ENCODE measurements at places on chromosomes 7 and 10.

DNA sequence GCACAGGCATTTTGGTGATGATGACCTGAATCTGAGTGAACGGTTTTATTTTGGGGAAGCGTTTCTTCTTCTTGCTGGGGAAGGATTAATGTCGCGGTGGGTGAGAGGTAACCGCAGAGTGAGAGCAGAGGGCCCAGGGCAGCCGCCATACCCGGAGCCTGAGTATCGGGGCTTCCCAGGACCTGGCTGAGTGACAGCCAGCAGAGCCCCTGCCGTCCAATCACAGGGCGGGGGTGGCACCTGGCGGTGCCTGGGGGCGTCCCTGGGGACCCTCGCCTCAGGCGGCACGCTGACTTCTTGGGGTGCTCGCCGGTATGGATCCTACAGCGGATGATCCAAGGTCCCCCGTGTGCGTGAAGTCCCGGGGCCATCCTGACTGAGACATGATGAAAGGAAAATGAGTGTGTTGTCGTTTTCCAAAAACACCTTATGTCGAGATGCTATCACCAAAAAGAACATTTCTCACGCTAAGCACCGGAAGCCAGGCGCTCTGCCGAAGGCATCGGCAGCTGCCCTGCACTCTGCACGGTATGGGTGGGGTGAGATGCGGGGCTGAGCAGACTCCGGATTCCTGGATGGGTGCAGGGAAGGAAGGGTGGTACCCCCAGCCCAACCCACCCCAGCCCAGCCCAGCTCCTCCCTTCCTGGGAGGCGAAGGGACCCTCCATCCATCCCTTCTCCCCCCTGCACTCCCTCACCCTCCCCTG lies 227.9 kb upstream of the SHH start:
- DNase-seq: no peak

- DNase-seq: no peak
Observed at GRCh38 chr7:41256186-41256945, 446.5 kb downstream of the INHBA start.

- DNase-seq: no peak
Observed at GRCh38 chr10:126252884-126253610, 135.2 kb downstream of the ADAM12 start.

DNA sequence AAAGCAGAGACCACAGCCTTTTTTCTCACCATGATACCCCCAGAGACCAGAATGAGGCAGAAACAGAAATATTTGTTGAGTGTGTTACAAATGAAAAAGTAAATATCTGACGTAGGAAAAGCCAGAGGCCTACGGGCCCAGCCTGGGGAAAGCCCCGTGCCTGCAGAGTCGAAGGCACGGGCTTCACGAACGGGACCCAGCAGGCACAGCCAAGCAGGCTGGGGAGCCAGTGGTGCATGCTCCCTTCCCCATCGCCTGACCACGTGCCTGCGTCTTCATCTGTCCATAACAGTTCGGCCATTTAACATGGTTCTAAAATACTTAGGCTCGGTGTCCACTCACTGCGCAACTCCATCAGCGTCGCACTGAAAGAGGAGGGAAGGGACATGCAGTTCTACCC lies 50.8 kb downstream of the SLIT1 start:
- no peak for DNase-seq

- DNase-seq: no peak
Observed at GRCh38 chr10:35492386-35493195, 112.5 kb upstream of the GJD4 start.

GRCh38 chr10:46545861-46546590 lies 10.4 kb downstream of the GPRIN2 start:
- no peak for DNase-seq

DNA sequence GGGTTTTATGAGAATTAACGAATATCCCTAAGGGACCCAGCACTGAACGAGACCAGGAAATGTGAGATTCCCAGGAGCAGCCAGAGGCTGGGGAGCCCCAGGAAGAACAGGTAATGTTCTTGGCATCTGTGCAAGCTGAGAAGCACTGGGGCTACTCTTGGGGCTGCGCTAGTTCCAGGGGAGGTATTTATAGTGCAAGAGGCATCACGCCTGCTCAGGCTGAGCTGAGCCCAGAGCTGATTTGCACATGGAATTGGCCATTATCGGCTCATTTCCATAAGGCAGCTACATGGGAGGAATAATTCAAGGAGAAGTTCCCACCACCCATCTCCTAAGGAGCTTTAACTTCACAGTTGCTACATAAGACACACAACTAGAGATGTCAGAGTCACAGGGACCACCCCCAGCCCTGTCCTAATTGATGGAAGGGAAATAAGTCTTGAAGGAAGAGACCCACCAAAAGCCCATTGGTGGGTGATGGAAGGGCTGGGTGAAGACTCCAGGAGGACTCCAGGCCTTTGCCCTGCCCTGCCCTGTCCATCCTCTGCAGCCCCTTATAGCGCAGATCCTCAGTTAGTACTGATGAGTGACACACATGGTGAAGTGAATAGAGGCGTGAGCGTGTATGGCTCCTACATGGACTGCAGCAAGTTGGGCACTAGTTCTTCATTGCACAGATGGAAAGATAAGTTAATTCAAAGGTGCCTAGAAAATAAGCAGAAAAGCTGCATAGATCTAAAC lies 178.9 kb downstream of the GRID1 start:
- no peak for DNase-seq

DNA sequence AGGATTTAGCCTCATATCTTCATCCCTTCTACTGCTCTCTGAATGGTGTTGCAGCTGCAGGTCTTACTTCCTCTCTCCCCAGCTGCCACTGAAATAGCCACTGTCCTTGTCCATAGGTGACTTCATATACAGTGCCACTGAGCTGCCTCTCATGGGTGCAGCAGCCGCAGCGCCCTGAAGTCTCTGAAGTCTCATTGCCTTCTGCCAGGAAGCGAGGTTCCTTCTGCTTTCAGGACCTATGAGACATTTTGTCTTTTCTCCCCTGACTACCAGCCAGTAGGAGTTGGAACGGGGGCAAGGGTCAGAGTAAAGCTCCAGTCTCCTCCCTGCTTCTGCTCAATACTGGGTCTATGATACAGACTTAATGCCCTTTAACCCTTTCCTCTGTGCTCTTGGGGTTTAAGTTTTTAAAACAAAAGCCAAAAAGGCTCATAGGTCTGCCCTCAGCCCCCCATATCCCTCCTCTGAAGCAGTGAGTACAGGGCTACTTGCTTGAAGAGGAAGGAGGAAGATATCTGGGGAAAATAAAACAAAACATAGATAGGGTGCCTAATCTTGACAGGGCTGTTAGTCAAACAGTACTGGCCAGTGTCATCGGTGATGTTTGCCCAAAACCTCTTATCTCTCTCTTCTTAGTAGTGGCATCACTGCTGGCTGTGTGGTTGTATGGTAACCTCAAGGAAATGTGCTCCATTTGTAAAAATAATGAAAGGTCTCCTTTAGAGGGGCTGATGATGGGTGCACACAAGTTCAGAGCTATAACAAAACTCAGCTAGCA lies 7.1 kb downstream of the PLCE1 start:
- DNase-seq: no peak

DNA sequence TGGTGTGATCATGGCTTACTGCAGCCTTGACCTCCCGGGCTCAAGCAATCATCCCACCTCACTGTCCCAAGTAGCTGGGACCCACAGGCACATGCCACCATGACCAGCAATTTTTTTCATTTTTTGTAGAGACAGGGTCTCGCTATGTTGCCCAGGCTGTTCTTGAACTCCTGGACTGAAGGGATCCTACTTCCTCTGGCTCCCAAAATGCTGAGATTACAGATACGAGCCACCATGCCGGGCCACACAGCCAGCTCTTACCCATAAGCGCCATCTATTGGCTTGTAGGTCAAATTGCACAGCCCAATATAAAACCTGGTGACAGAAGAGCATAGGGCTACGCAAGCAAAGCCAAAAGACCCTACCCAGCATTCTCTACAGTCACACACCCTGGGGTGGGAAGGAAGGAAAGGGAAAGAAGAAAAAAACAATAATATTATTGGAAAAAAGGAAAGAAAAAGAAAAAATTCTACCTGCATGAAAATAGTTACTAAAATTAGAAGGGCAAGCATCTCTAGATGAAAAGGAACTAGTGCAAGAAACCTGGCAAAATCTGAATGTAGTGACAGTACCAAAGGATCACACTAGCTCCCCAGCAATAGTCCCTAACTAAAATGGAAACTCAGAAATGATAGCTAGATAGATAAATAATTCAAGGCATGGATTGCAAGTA lies 29.4 kb upstream of the AMPH start:
- no peak for DNase-seq

DNA sequence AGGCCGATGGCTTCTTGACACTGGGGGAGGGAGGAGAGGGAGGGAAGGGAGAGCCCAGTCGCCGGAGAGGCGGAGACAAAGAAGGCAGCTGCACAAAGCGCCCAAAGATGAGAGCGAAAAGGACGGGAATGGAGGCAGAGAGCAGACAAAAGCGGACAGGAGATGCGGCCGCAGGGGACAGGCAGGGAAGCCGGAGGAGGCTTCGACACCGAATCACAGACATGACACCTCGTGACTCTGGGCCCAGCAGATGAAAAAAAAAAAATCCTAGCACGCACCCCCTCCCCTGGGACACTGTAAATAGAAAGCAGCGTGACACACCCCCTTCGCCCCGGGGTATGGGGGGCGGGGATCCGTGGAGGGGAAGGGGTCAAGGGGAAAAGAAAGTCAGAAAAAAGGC lies 976 bp downstream of the NAT16 start:
- DNase-seq: no peak

DNA sequence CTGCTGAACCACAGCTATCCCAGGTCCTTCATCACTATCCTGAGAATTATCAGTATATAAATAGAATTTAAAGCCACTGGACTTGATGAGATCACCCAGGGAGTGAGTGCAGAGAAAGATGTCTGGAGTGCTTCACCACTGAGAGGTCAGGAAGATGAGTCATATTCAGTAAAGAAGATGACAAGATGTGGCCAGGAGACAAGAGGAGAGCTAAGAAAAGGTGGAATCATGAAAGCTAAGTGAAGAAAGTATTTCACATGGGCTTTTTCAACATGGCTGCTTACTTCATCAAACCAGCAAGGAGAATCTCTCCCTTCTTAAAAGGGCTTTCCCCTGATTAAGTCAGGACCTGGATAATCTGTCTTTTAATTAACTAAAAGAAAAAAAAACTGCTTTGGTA lies 9.1 kb upstream of the PRKAR2B start:
- DNase-seq: no peak

- no peak for DNase-seq
Observed at GRCh38 chr7:45447296-45447695, 126.9 kb upstream of the ADCY1 start.

- DNase-seq: no peak
Observed at GRCh38 chr7:104993217-104993862, 20.7 kb upstream of the KMT2E start.

GRCh38 chr7:154336295-154336694 lies 284.1 kb downstream of the DPP6 start:
- no peak for DNase-seq

GRCh38 chr7:32611201-32612099 lies 116.2 kb downstream of the AVL9 start:
- no peak for DNase-seq

- DNase-seq: no peak
Observed at GRCh38 chr7:105719919-105720318, 138.6 kb upstream of the EFCAB10 start.

GRCh38 chr7:115662676-115663075 lies 367.9 kb downstream of the TFEC start:
- no peak for DNase-seq

All from activated gamma-delta T cell (primary cell).